ENCODE measurements at places on chromosomes 3 and 15.

DNA sequence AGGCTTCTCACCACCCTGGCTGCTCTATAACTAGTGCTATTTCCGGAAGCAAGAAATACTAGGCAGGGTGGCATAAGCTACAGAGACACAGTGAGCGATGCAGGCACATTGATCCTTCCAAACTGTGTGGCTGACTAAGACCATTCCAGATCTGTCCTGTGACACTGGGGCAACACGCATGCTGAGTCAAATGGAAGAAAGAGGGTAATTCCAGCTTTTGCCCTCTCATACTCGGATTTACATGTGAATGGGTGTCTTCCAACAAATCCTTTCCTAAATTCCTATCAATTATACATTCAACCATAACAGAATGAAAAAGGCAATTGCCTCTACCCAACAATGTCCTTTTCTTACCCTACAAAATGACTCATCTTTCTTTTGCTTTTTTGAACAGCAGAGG, 5.1 kb downstream of the FSIP1 start:
- no peak for DNase-seq

- no peak for DNase-seq
These were observed 8.6 kb downstream of the KLHL25 start for GRCh38 chr15:85785887-85786780.

- no peak for DNase-seq
These were observed 89.1 kb downstream of the TPRG1 start for GRCh38 chr3:189260556-189261493.

DNA sequence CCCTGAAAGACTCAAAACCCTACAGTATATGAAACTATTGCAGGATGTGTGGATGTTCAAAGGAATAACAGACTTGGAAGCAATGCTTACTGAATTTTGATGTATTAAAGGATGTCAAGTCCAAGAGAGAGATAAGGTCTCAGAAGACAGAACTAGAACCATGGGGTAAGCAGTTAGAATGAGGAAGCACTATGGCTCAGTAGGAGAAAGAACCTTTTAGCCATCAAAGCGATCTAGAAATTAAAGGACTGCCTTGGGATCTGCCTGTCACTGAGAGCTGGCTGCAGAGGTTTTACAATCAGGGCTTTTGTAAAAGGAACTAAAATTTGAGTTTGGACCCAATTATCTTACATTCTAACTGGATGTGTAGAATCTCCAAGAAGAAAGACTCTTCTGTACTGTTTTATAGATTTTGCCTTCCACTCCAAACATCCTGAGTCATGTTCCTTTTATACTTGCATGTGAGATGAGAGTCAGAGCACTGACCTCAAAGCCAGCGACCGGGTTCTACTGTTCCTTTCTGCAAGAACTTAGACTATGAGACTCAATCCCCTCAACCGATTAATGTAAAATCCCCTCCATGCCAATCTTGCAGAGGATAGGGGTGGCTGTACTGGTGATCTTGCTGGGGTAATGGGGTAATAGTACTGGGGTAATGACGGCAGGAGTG, 412.3 kb upstream of the TPRG1 start:
- no peak for DNase-seq

DNA sequence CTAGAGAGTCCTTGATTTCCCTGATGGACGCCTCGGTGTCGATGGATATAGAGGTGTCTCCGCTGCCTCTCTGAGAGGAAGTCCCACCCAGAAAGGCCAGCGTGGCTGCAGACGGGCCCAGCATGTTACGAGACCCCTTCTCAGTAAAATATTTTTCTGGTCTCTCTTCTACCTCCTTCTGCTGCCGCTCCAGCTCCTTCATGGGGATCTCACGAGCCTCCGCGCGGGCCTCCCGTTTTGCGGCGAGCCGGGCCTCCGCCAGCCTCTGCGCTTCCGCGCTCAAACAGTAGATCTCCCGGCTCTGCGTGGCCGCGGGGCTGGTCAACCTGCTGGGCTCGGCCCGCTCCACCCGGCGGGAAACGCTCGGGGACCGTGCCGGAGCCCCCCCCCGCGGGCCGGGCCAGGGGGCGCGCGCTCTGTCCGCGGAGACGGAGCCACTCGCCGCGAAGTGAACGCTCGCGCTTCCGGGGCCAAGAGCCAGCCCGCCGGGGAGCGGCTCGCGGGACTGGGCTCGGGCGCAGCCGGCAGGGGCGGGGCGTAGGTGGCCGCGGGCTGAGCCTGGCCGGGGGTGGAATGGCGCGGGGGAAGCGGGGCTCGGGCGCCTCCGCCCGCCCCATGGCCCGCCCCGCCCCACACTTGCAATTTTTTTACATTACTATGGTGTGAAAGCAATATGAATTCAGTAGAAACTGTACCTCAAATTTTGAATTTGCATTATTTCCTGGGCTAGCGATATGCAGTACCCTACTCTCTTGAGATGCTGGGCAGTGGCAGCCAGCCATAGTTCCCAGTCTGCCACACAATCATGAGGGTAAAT, 10.2 kb upstream of the KCNMB3 start:
- no peak for DNase-seq

GRCh38 chr15:70099967-70100473, 2.3 kb upstream of the TLE3 start:
- no peak for DNase-seq

GRCh38 chr15:48858401-48858800, 19.5 kb upstream of the EID1 start:
- DNase-seq: no peak

DNA sequence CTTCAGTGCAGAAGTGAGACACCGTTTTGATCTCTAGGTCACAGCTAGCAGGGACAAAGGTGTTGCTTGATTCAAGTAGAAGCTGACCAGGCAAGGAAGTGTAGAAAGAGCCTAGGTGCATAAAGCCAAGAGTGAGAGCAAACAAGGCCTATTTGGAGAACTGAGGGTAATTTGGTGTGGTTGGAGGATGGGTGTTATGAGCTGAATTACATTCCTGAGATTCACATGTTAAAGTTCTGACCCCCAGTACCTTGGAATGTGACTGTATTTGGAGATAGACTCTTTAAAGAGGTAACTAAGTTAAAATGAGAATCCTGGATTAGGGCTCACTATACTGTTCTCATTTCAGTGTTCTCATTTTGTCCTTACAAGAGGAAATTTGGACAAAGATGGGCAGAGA, 191.3 kb downstream of the ZMAT3 start:
- no peak for DNase-seq

GRCh38 chr3:56998076-56998529, 62.4 kb upstream of the SPATA12 start:
- DNase-seq: no peak

- DNase-seq: no peak
These were observed 25.9 kb upstream of the SNRK start for GRCh38 chr3:43260412-43260811.

- DNase-seq: no peak
These were observed 106.3 kb upstream of the MEIS2 start for GRCh38 chr15:37206690-37207089.

GRCh38 chr15:25183581-25184251, 228.9 kb downstream of the SNRPN start:
- no peak for DNase-seq

DNA sequence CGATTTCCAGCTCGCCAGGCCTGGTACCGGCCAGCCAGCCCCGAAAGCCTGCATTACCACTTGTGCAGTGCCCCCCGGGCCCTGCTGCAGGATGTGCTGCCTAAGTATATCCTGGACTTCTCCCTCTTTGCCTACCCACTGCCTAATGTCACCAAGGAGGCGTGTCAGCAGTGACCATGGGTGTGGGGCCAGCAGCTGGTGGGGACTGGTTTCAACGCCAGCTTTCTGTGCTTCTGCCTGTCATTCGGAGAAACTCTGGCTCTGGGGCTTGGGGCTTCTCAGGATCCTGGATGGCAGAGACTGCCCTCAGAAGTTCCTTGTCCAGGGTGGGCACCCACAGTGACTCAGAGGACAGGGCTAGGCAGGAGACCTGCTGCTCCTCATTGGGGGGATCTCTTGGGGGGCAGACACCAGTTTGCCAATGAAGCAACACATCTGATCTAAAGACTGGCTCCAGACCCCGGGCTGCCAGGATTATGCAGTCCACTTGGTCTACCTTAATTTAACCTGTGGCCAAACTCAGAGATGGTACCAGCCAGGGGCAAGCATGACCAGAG, 1.5 kb downstream of the CHST14 start:
- no peak for DNase-seq

- no peak for DNase-seq
These were observed 357.4 kb upstream of the CDIN1 start for GRCh38 chr15:36221992-36222391.

DNA sequence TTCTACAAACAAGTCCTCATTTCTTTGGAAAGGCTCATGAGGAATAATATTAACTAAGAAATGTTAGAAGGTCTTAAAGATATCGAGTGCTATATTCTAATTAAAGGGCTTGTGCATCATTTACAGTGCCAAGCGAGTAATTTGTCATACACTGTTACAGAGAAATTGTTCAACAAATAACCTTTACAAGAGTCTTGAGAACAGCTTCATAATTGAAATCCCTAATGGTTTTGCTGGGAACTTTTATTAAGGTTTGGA, 209.5 kb downstream of the MECOM start:
- DNase-seq: no peak

GRCh38 chr15:68224546-68225250, 4.8 kb downstream of the CLN6 start:
- DNase-seq: no peak

DNA sequence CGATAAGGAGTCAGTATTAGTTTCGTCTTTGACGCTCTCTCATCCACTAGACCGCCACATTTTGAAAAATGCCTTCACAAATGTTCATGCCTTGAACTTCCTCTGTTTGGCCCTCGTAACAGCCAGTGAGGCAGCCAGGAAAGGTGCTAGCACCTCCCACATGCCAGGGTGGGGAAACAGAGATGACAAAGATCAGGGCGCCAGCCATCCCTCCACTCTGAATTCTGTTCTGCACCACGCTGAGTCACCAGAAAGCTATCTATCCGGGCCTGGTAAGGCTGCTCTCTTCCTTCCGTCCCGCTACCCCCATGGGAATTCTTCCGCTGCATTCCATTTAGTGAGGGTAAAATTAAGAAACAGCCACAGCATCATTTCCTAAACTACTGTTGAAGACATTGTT, 31.3 kb upstream of the BCL2L10 start:
- DNase-seq: no peak

GRCh38 chr3:127652246-127652995, 20.3 kb upstream of the ABTB1 start:
- no peak for DNase-seq

DNA sequence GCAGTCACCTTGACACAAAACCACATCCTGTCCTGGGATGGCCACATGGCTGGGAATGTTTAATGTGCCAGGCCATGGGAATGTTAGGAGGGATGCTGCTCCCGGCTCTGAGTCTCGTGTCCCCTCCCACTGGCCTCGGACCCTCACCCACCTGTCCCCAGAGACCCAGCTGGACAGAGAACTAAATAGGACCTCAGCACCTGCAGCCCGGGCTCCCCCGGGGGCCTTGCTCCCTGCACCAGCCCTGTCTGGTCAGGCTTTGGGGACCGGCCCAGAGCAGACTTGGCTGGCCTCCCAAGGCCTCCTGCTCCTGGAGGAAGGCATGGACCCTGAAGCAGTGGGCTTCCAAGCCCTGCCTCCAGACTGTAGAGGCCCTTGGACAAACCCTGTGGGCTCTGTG, 100.0 kb upstream of the IQSEC1 start:
- DNase-seq: no peak

GRCh38 chr3:155194973-155195957, 98.2 kb downstream of the STRIT1 start:
- DNase-seq: no peak

GRCh38 chr3:17882981-17883380, 140.6 kb upstream of the TBC1D5 start:
- DNase-seq: no peak

GRCh38 chr15:29040370-29040751, 154.6 kb downstream of the APBA2 start:
- DNase-seq: no peak

DNA sequence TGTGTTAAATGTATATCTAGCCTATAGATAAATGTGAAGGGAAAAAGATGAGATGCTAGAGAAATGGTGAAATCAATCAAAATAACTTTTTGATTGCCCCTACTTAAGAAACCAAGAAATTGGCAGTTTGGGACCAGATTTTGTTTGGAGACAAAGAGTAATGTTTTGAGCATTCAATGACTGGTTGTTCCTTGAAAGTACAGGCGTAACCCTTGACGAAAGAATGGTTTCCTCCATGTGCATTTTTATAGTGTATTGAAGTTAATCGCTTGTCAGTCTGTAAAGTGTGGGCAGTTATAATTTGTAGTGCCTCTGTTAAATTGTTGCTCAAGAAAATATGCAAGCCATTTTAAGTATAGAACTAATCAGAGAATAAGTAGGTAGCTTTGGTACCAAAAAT, 1.2 kb downstream of the KIF23 start:
- DNase-seq: no peak

- DNase-seq: no peak
These were observed 87.4 kb downstream of the ZIC4 start for GRCh38 chr3:147318900-147319299.

DNA sequence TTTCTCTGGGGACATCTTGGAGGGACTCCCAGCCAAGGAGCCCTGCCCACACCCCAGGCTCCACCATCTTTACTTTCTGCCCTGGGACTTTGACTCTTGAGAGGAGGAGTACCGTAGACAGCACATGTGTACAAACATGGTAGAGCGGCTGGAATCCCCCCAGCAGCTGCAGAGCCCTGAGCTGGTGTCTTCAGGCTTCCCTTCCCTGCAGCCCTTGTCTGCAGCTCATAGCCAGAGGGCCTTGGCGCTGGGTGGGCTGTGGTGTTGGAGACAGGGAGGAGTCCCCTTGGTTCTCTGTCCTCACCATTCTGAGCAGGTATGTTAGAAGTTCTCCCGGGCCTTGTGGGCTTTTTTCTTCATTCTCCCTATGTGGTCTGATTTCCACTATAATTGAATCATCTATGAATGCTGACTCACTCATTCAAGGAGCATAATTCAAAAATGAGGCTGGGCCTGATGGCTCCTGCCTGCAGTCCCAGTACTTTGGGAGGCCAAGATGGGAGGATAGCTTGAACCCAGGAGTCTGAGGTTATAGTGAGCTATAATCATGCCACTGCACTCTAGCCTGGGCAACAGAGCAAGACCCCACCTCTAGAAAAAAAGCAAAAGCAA, 97.8 kb upstream of the MEF2A start:
- DNase-seq: no peak

DNA sequence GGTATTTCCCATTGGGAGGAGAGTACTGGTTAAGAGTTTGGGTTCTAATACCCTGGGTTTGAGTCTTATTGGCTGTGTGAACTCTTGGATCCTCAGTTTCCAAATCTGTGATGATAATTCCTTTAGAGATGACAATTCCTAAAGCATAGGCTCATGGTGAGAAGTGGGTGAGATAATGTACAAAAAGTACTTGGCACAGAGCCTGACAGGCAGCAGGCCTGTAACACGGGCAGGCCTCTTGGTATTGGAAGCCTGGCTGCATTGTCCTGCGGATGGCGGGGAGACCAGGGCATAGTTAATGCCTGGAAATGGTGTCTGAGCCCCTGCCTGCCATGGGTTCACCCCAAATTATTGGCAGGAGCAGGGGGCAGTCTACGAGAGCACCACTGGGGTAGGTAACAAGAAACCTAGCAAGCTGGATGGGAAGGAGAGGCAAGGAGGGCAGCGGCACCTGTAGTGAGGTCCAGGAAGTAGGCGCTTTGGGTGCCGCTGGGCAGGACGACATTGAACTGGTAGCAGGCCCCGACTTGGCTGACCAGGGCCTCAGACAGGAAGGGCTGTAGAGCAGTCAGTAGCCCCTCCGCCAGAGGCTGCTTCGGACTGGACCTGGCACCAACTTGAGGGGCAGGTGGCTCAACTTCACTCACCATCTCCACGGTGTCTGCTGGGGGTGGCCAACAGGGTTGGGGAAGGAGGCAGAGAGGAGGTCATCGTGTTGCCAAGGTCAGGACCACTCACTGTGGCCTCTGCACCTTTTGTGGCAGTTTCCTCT, 7.7 kb downstream of the STOML1 start:
- no peak for DNase-seq

- DNase-seq: no peak
These were observed 68.4 kb upstream of the CD96 start for GRCh38 chr3:111473550-111473949.
